Stimulated activated CD4-positive, alpha-beta T cell treated with anti-CD3 and anti-CD28 coated beads, Interleukin-12 subunit alpha, Interleukin-12 subunit beta, amount 100 ng/mL, for 4 hours (primary cell): ENCODE measurements at places on chromosomes 7 and 10.

DNA sequence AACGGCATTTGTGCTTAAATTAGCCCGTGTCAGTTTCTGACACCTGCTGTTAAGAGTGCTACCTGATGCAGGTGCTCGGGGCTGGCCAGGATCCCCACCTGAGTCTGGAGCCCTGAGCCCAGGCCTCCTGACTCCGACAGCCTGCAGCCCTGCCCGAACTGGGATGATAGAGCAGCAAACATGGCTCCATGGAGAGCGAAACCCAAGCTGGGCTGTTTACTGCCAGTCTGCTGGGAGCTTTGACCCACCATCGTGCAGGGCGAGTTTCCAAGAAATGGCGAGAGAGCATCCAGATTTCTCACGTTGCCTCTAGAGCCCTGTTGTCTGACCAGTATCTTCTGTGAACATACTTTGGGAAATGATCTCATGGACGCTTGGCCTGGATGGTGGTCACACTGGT is 66.2 kb downstream of the MGMT start:
- no peak for DNase-seq

GRCh38 chr10:86306628-86307278 is 59.8 kb downstream of the GRID1 start:
- DNase-seq = no peak

DNA sequence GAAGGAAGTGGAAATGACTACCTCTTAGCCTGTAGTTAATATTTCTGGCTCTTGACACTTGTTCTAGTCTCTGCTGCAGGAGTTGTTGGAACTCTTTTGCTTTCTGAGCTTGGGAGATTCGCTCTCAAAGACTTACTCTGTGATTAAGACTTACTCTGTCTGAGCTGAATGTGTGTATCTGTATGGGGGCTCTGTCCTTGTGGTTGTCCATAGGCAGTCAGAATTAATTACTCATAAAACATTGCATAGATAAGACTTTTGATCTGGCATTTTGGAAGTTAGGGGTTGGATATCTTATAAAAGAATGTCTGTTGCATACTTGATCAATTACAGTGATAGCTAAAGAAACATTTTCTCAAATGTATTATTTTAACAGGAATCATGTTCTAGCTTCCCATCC is 199.2 kb upstream of the KIAA1217 start:
- no peak for DNase-seq

DNA sequence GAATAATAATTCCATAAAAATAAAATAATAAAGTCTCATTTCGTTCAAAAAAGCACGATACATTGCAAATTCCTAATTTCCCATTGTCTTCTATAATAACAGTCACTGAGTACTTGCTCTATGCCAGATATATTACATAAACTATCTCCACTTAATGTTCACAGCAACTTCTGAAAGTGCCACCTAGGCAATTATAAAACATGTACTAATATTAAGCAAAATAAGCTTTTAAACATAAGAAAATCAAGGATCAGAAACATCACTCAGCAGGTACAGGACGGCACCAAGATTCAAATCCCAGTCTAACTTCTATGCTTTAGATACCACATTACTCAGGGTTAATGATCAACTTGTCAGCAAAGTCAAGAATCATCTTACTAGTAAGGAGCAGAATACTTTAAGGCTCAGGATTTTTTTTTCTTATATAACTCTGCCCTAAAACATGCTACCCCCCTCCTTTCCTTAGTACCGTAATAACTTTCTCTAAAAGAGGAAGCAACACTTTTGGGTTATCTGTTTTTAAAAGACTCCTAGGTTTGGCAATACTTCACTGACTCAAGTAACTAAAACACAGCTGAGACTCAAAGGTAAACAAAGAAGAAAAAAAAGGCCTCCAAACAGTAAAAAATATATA is 51.3 kb downstream of the USP6NL start:
- DNase-seq = no peak

GRCh38 chr10:112671743-112672142 is 224.7 kb downstream of the VTI1A start:
- no peak for DNase-seq

GRCh38 chr7:32658034-32658433 is 162.7 kb downstream of the AVL9 start:
- DNase-seq = no peak

DNA sequence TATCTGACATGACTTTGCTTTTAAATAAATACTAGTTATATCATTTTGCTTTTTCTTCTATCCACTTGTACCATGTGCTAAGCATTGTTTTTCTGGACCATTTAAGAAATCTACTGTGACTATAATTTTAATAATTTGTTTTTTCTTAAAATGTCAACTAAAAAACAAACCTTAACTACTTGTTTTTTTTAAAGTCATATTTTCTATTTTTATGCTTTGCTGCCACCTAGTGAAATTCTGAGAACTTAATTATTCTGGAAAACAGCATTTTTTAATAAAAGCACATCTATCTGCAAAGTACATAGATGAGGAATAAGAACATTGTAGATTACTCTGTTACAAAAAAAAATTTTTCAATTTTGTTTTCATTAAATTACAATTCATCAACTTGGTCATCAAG is 47.4 kb downstream of the ORC5 start:
- DNase-seq = no peak

GRCh38 chr10:72226418-72227027 is 10.4 kb upstream of the ASCC1 start:
- DNase-seq = no peak

- DNase-seq = no peak
Observed at GRCh38 chr7:124667312-124668153, 98.1 kb downstream of the GPR37 start.

DNA sequence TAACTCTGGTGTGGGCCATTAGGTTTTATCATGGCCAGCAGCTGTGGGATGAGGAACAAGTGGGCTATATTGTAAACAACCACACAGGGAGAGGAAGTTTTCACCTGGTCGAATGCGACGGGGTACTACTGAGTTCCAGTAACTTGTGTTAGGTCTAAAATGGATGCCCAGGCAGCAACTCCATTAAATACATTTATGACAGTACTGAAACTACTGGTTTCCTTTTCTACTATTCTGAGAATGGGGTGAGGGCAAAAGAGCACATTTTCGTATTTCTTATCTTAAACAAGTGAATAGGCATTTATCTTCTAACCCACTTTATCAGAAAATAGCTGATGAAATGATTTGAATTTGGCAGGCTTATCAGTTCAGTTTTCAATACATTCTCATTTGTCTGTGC is 109.7 kb downstream of the C1GALT1 start:
- DNase-seq = no peak

DNA sequence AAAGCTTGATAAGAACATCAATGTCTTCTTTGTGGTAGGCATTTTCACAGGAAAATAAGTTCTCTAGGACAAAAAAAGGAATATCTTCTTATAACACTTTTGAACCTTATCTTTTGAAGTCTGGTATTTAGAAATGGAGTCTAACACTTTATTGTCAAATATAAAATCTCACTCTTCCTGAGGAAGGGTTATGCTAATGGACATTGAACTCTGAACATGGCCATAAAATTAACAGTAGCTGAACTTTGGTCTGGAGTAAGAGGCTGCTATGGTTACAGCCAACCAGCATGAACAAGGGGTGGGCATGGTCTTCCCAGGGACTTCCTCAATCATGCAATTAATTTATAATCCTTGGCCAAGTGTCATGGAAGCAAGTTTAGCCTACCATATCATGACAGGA is at the start of gene CLRN3:
TSS of gene CLRN3 (minus strand) at position 199 of the 400 bp plus-strand sequence. CDS start at position 42, 157 bp downstream.
- no peak for DNase-seq

GRCh38 chr7:128172963-128173362 is 68.1 kb upstream of the LEP start:
- no peak for DNase-seq

DNA sequence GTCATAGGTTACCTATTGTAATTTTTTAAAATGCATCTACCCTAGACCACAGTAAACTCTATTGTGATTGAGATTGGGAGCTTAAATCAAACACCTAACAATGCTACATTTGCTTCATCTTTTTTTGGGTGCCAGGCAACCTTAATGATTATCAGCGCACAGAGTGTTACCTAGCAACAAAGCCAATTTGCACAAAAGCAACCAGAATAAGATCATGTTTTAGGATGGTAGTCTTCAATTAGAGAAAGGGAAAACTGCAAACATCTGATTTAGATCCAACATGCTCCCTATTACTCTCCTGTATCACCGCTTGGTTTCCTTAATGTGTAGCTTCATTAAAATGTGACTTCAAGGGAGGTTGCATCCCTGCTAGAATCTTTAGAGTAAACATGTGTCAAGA is 226.9 kb downstream of the ABCA13 start:
- no peak for DNase-seq

- no peak for DNase-seq
Observed at GRCh38 chr10:10460451-10460850, 557.2 kb upstream of the CELF2 start.
